ENCODE measurements at places on chromosomes 1 and 21.

DNA sequence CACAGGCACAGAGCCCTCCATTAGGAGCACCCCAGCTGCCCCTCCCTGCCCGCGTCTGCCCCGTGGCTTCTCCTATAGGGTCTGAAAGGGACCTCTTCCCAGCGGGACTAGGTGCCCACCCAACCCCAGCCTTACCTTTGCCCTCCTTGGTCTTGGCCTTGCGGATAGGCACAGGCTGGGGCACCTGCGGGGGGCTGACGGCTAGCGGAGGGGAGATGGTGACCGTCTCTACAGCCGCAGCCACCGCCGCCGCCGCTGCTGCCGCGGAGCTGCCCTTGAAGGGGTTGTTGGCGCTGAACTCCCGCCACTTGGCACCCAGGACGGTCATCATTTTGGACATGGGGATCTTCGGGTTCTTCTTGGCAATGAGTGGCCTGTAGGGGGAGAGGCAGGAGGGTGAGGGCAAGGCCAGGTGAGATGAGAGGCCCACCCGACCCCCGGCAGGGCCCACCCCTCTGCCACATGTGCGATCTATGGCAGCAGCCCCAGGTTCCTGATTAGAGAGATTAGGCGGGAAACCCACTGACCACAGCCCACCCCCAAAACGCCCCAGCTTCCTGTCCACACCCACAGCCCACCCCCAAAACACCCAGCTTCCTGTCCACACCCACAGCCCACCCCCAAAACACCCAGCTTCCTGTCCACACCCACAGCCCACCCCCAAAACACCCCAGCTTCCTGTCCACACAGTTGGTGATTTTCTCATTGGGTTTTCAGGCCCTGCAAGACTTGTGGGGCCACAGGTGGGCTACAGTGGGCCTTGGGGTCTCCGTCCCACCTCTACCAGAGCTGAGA lies 25.4 kb downstream of the CHD5 start:
- DNase-seq = no peak

DNA sequence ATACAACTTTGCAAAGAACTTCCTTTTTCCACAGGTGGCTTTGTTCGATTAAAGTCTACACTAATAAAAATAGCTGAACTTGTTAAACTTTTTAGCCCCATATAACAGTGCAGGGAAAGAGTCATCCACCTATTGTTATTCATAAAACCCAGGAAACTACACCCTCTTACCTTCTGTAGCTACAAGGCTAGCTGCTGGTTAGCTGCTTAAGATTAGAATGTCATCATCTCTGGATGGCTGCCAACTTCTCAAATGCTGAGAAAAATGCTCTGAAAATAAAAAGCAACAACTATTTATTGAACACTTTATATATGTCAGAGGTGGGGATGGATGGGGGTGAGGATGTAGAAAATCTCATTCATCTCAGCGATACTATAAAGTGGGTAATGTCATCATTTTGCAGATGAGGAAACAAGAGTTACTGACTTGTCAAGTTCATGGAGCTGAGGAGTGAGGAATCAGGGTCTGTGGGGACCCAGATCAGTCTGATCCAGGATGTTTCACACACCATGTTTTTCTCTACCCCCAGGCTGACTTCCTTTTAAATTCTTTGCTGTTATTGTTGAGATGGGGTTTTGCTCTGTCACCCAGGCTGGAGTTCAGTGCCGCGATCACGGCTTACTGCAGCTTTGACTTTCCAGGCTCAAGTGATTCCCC lies 17.1 kb downstream of the ATP5PF start:
- DNase-seq = no peak

- DNase-seq = no peak
These were observed 98.1 kb downstream of the NEGR1 start for GRCh38 chr1:72184099-72184701.

- no peak for DNase-seq
These were observed 25.6 kb upstream of the CDC42BPA start for GRCh38 chr1:227343727-227344551.

DNA sequence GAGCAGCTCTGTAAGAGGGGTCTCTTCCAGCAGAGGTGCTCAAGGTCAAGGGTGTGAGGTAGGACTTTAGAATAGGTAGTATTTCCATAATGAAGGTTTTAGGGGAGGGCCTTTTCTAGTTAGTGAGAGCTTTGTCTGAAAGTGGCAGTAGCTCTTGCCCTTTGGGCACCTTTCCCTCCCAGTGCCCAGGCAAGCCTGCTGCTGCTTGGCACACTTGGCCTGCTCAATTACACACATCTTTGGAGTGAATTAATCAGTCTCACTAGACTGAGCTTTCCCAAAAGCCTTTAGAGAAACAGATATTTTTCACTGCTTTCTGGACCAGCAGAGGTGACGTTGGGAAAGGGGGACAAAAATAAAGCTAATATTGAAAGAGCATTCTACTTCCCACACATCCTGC lies 48.0 kb downstream of the MAB21L3 start:
- no peak for DNase-seq

DNA sequence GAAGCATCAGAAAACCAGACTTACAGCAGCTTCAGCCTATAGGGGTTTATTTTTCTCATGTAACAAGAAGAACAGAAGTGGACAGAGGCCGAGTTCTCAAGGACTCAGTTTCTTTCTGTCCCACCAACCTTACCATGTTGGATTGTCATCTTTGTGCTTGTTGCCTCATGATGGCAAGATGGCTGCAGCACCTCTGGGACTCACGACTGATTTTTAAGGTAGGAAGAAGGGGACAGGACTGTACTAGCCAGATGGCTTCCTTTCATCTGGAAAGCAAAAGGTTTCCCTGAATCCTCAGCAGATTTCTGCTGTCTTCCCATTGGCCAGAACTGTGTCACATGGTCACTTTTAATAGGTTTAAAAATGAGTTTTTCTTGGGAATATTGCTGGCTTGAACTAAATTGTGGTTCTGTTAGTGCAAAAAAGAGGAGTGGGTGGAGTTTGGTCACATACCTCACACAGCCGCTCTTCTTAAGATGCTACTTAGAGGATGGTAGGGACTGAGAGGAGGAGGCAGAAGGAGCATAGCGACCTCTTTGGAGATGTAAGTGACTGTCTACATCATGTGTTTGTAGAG lies 48.1 kb upstream of the ENAH start:
- DNase-seq = no peak

DNA sequence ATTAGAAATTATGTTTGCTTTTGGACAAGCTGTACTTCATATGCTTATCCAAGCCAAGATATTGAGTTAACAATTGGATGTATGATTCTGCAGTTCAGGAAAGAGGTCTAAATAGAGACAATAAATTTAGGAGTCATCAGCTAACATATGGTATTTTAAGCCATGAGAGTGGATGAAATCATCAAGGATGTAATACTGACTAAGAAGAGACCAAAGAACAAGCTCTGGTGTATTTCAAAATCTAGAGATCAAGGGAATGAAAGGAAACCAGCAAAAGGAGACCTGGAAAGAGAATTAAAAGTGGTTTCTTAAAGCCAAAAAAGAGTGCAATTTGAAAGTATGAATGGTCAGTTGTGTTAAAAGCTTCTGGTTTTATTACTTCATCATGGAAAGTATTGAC lies 183.6 kb upstream of the BEND5 start:
- DNase-seq = no peak

DNA sequence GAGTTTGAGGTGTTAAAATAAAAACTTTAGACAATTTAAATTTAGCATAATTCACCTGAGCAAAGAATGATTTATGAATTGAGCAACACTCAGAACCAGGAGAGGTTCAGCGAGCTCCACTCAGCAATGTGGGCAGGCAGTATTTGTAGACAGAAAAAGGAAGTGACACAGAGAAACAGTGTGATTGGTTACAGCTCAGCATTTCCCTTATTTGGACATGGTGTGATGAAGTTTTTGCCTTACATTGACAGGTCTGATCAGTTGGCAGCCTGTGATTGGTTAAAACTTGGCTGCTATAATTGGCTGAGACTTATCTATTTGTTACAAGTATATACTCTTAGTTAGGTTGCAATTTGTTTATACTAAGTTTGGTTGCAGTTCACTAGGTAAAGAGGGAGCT lies 621.2 kb upstream of the PRMT6 start:
- no peak for DNase-seq

- no peak for DNase-seq
These were observed 13.1 kb upstream of the ZRANB2 start for GRCh38 chr1:71093938-71094337.

Data from activated CD4-positive, CD25-positive, alpha-beta regulatory T cell treated with anti-CD3 and anti-CD28 coated beads, Interleukin-2, amount 50 U/mL, for 72 hours (primary cell).